Activated T-cell treated with anti-CD3 and anti-CD28 coated beads for 1 hour (primary cell): ENCODE measurements at places on chromosomes 11 and 22.

DNA sequence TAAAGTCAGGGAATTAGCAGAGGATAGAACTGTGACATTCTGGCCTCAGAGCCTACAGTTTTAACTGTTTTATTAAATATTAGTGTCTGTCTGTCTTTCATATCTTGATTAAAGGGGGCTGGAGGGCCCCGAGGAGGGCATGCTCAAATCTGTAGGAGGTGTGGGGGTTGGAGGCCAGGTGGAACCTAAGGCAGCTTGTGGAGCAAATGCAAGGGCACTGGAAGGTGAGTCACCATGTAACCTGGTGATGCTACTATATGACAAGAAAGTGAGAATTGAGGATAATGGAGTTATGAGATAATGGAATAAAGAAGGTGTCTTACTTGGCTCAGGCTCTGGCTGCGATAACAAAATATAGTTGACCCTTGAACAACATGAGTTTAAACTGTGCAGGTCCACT is 27.3 kb upstream of the TMEM86A start:
- DNase-seq, result no peak

GRCh38 chr11:127385071-127385470 is 384.5 kb upstream of the KIRREL3 start:
- DNase-seq, result no peak

- no peak for DNase-seq
Measured at GRCh38 chr11:104944076-104944475, 24.3 kb downstream of the CASP4 start.

GRCh38 chr22:38987171-38987895 is 5.2 kb downstream of the APOBEC3B start:
- no peak for DNase-seq

- no peak for DNase-seq
Measured at GRCh38 chr11:10561947-10562346, 6.5 kb downstream of the LYVE1 start.

GRCh38 chr11:46616551-46617133 is 385 bp downstream of the HARBI1 start:
- DNase-seq, result no peak

- DNase-seq, result no peak
Measured at GRCh38 chr11:71491531-71491930, 35.5 kb upstream of the KRTAP5-7 start.

DNA sequence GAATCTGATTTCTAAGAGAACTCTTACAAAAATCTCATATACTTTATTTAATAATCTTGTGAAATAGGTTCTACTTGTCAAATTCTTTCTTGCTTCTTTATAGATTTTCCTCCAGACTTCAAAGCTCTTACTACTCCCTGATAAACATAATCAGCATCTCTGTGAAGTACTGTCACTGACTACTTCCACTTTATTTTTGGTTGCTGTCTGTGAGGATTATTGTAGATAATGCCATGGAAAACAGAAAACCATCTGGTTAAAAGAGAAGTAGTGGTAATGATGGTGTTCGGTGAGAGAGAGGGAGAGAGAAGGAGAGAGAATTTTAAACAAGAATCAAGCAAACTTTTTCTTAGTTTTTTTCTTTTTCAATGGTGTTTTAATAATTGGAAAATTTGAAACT is 152.3 kb downstream of the TMEM135 start:
- no peak for DNase-seq

GRCh38 chr11:10485646-10486045 is 30.6 kb downstream of the AMPD3 start:
- DNase-seq, result no peak

GRCh38 chr22:19115628-19116027 is 6.6 kb downstream of the DGCR2 start:
- no peak for DNase-seq

DNA sequence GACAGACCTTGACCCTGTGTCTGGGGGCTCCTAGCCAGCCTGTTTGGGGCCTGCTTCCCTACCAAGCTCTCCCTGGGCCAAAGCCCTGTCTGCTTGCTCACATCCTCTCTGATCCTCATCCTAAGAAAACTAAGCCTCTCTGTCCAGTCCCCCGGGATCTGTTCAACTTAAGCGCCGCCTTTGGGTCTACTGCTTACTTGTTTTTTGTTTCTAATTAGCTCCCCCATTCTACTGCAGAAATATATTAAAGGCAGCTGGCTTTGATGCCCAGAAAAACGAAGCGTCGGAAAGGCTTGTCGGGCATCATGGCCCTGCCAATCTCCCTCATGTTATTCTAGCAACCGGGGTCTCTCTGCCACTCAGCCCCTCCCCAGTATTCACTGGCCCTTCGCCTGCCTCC is 3.4 kb downstream of the DSCAML1 start:
- no peak for DNase-seq

DNA sequence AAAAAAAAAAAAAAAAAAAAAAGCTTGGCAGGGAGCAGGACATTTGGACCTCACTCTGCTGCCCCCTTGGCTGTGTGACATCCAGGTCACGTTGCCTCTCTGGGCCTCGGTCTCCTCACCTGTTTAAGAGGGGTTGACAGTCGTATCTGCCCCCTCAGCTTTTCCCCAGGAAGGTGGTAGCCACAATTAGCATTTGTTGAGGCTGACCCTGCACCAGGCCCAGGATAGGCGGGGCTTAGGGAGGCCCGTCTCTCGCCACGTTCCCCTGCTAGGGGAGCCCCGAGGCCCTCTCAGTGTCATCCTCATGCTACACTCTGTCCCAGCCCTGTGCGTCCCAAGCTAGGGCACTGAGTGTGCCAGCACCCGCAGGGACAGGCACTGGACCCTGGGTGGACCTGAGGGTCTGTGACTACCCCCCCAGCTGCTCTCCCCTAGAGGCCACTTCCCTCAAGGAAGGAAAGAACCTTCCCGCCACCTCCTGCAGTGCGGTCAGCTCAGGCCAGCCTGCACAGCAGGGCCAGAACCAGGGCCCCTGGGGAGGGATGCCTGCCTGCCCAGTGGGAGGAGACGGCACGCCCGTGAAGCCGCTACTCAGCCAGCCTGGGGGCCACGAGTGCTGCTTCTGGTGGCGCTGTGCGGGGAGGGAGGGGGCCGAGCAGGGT is 38.5 kb upstream of the PPARA start:
- DNase-seq, result no peak

DNA sequence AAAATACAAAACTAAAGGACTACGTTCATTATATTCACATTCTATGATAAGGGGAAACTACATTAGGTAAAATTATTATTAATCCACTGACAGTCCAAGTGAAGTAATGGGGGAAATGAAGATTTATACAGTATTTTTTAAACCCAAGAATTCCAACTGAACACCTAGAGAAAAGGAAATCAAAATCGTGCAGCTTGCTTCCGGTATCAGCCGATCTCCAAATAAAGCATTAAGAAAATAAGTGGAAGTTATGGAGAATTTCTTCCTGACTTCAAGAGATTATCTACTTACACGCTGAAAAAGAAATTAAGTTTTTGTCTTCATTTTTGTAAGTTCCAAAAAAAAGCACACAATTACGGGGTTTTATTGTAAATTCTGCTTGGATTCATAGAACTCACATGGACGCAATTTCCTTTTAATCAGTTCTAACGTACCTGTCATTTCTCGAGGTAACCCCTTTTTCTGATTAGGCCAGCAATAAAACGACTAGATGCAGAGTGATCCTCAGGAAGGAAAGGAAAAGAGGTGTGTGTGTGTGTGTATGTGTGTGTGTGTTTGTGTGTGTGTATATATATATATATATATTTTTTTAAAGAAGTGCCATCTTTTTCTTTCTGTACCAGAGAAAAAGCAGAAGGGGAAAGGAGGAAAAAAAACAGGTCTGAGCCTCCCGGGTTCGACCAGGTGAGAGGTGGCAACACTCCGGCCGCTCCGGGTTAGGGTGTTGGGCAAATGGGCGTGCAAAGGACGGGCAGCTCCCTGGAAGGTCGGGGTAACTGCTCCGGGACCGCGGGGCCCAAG is 1.1 kb downstream of the ZBTB44 start:
- DNase-seq, result no peak

- DNase-seq, result no peak
Measured at GRCh38 chr22:37409459-37410050, 17.7 kb downstream of the ELFN2 start.

DNA sequence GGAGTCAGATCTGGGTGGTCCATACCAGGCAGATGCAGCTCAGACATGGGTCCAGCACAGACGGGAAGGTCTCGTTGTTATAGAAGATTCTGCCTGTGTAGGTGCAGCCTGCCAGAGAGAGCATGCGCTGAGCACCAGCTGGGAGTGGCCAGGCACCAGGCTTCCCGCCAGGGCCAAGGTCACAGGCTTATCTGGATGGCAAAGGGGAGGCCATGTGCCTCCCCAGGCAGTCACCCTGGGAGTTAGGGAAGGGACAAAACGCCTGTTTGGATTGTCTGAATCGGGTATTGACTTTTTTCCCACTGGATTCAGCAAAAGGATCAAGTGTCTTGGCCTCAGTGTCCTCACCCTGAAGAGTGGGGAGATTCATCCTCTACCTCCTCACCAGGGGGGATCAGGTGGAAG is 26.5 kb downstream of the PGA5 start:
- DNase-seq, result no peak

DNA sequence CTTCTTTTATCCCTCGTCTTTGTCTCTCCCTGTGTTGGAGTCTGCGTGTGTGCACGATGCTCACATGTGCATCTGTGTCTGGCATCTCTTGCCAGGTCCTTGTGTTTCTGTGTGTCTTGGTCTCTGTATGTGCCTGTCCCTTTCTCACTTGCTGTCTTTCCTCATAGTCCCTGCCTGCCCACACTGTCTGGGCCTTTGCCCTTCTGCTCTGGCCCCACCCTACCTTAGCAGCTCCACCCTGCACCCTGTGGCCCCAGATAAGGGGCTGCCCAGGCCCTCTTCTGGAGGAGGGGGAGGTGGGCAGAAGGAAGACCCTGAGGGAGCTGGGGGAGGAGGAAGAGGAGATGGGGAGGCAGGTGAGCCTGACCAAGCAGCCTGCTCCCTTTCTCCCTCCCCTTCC is 2.8 kb downstream of the EHBP1L1 start:
- no peak for DNase-seq

DNA sequence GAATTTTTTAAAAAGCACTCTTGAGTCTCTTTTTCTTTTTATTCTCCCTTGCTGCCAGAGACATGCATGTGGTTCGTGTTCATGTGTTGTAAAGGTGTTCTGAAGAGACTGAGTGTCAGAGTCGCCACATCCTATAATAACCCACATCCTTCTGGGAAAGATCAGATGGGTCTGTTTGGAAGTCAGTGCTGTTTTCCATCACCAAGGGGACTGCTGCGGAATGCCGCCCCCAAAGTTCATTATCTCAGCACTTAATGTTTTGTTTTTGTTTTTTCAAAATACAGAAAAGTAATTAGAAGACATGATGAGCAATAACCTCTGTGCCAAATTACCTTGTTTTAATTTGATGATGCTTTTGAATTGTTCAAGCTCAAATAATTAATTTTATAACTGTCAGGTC is 56.9 kb upstream of the EIF3M start:
- DNase-seq, result no peak

DNA sequence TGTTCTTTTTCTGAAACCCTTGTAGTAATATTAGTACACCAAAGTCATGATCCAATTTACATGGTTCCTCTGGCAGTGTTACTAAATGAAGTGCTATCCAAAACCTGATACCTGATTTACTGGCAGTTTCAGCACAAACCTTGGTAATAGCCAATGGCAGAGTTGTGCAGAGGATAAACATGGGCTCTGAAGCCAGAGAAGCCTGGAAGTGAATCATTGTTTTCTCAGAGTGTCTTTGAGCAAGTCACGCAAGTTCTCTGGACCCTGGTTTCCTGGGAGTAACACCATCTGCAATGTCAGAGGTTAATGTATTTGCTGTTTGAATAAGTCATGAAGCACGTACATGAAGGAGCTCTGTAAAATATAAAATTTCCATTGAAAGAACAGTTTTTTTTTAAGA is 222.3 kb upstream of the NARS2 start:
- DNase-seq, result no peak

DNA sequence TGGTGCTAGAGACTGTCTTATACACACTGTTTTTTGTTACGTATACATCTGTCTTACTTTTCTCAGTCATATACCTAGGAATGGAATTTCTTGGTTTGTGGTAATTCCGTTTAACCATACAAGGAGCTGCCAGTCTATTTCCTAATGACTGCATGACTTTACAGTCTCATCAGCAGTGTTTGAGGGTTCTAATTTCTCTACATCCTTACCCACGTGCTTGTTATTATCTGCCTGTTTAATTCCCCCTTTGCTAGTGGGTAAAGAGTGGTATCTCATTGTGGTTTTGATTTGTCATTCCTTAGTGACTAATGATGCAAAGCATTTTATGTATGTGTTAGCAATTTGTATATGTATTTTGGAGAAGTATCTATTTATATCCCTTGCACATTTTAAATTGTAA is 1008.0 kb downstream of the FAM181B start:
- DNase-seq, result no peak

GRCh38 chr11:132050577-132051165 is 680.3 kb downstream of the NTM start:
- DNase-seq, result no peak

- DNase-seq, result no peak
Measured at GRCh38 chr11:124759266-124760204, 2.6 kb downstream of the ESAM start.

GRCh38 chr22:17137170-17137569 is 16.0 kb upstream of the TMEM121B start:
- no peak for DNase-seq

GRCh38 chr22:48919851-48920589 is 907.7 kb downstream of the BRD1 start:
- no peak for DNase-seq

GRCh38 chr11:11440144-11440543 is 87.1 kb upstream of the CSNK2A3 start:
- DNase-seq, result no peak

DNA sequence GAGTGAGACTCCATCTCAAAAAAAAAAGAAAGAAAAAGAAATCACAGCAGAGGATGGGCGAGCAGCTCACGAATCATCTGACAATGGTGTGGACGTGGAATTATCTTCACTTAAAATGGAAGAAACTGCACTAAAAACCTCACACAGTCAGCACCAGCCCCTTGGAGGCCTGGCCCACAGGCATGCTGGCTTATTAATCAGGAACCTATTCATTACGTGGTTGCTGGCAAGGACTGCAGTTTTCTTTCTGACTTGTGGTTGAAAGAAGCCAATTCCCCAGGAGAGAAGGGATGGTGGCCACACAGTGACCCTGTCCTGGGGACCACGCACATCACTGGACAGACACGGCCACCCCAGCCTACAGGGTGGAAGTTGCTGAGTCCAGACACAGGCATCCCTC is 401.1 kb downstream of the CTTN start:
- no peak for DNase-seq

DNA sequence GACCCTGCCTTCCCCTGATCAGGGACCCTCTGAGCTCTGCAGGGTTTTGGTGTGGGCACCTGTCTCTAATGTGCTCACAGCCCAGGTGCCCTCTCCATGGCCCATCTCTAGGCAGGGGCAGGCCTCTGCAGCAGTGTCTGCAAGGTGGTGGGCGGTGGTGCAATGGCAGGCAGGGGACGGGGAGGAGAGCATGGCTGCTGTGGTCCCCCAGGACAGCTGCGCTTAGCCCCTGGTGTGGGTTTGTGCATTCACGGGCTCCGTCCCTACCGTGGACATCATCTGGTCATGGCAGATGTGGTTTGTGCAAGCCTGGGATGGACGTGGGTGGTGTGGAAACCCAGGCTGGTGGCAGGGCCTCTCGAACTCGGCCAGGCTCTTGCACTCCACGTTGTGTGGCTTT is 443.1 kb downstream of the TBC1D22A start:
- DNase-seq, result no peak

- DNase-seq, result no peak
Measured at GRCh38 chr22:18975434-18976196, 39.5 kb upstream of the PRODH start.

- DNase-seq, result no peak
Measured at GRCh38 chr11:48193876-48194275, 22.7 kb upstream of the OR4B1 start.

GRCh38 chr22:37669586-37669985 is 5.8 kb upstream of the LGALS1 start:
- DNase-seq, result no peak
